ENCODE measurements at places on chromosomes 6 and 20. TPM values are rescaled to one million over a fixed set of nuclear protein-coding genes. Genes with fewer than 3 reads are reported as not detected.

TAAR6 gene
- not detected for total RNA-seq

STMND1 gene
- total RNA-seq = 0.22 TPM

KHDC1L gene
- not detected for total RNA-seq

OVOL2 gene
- total RNA-seq = 5.4 TPM

GRCh38 chr6:110654096-110654820, 161.0 kb downstream of the CDK19 start:
- no peak for DNase-seq

DNA sequence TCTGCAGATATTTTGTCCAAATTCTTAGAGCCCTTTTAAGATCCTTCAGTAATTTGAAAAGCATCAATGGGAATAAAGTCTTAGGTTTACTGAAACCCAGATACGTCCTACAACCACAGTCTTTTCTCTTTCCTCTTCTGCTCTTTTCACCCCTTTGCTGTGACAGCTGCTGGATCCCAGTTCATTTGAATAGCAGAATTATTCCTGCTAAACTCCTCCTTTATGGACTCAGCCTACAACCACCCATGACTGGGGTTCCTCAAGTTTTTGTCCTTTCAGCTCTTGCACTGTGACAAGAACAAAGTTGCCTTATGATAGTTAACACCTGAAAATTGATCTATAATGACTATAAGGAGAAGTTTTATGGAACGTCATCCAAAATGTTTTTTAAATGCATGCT, 237.5 kb downstream of the EYA4 start:
- no peak for DNase-seq

DNA sequence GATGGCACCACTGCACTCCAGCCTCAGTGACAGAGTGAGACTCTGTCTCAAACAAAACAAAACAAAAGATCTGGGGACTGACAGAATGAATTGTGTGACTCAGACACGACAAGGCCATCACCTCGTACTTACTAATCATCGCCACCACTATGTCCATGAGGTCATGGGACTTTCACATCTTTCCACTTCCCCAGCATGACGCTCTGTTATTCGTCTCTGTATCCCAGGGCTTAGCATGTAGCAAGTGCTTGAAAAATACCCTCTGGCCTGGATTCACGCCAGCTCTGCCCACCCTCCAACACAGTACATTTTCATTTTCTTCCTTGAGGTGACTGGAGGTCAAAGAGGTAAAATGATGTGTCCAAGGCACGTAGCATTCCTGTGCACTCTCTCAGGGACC, 27.8 kb downstream of the FGD2 start:
- DNase-seq = no peak

DNA sequence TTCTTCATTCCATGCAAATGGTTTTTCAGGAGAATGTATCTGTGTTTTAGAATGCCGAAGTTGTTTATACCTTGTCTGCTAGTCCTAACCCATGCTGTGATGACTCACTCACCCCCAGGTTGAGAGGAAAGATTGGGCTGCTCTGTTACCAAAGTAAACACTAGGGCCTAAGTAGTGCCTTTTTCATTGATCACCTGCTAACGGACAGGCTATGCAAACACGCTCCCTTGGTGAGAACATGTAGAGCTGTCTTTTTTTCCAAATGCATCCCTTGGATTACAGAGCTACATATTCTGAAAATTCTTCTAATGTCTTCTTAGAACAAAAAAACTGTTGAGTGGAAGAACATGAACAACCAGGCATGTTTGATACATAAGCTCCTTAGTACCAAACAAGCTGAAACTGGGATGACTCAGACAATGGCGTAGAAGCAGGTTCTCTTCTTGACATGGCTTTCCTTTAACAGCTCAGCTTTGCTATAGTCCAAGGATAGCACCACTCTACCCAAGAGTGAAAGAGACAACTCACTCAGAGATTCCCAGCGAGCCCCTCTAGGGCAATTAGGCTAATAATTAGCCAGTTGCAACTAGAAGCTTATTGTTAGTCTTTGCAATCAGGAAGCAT, 20.5 kb downstream of the PERP start:
- peak; percentile 21 for DNase-seq

GRCh38 chr6:138105880-138106664, 1.1 kb downstream of the PERP start:
- no peak for DNase-seq

DNA sequence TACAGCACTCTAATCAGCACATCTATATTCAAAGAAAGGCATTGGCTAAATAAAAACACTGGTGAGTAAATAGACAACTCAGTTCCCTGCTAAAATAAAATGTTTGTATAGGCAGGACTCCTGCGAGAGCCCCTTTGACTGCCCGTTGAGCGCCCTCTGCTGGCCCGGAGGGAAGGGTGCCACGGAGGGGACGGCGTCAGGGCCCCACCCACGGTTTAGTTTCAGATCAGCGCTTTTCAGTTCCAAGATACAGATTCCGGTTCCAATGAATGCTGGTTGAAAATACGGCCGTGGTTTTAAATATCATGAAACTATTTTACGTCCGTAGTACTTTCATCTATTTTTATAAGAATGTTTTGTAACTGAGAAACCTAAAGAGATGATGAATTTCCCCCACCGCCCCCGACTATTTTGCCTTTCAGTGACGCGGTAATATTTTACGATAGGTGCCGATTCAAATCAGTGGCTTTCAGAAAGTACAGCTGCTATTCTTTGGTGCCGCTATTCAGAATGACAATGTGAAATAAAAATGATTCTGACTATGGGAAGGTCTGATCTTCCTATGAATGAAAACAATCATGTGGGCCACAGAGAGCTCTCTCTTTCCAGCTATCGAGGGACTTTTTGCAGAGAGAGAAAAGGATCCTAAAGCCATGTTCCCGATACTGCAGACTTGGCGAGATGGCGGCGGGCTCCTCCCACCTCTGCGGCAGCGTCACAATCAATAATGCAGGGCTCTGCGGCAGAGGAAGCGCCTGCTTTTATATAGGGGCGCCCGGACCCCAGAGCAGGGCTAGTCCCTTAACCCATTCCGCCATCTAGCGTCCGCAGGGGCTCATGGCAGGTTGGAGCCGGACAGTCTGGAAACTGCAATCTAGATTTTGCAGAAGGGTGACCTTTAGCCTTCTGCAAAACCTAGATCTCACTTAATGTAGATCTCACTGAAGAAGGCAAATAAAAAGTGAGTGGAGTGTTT, 10.6 kb upstream of the CCN6 start:
- DNase-seq = peak; percentile 95

DNA sequence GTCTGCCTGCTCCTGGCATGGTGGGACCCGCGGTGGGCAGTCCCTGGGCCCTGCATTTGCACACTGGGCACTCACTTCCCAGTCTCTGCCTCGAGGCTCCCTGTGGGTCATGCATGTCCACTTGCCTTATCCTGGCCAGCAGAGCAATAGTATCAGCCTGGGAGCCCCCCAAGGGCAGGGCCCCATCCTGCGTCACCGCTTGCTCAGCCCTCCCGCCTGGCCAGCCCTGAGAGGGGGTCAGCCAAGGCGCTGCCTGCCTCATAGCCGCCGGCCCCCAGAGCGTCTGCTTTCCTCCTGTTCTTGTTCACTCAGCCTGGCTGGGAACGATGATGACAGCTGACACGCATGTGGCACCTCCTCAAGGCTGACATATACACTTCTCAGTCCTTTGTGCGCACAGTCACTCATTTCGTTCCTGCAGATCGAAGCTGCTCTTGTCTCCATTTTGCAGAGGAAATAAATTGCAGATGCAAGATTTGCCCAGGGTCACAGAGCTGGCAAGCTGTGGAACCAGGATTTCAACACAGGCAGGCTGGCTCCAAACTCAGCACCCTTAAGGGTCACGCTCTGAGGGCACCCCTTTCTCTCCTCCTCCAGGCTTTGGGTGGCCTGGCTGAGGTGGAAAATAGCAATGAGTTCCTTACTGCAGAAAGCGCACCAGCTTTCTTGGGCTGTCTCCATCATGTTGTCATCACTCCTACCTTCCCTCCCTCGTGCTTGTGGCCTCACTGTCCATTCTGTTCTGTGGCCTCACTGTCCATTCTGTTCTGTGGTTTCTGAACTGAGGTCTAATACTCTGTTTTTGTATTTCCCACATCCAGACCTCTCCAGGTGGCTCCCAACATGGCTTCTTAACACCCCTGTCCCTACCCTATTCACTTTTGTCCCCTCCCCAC, 17.2 kb downstream of the KCNK17 start:
- no peak for DNase-seq

GRCh38 chr20:52312132-52312729, 120.7 kb upstream of the ZFP64 start:
- DNase-seq = peak; percentile 27

DNA sequence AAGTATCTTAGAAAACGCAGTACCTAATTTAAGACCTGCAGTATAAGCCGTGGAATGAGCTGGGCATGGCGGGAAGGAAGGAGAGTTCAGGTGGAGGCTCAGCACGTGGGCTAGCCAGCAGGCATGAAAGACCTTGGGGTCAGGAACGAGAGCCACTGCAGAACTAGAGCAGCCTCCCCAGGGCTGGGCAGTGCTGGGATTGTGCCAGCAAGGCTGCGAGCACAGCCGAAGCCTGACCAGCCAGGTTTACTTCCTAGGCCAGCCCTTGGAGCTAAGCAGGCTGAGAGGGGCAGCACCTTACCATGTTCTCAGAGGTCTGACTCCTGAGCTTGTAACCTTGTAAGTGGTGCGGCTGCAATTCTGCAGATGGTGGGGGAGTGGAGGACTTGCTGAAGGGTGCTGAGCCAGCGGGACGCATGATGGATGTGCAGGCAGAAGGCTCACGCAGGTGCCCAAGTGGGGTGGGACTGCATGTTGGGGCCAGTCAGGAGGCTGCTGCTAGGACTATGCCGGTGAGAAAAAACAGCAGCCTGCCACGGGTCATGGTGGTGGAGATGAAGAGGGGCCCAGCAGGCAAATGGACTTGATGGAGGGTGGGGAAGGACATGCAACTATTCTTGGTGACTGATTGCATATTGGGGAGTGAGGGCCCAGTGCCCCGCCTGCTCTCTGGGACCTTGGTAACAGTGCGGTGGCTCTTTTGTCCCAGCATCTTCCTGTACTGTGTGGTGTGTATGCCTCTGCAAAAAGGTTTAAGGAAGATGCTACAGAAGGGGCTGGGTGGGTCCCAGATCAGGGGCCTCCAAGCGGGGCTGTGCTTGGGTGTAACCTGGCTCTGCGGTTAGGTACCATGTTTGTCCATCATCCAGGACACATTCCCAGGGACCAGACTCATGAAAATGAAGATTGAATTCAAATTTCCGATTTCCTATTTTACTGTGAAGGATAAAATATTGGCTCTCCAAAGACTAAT, 37.6 kb upstream of the IRF4 start:
- DNase-seq = no peak

DNA sequence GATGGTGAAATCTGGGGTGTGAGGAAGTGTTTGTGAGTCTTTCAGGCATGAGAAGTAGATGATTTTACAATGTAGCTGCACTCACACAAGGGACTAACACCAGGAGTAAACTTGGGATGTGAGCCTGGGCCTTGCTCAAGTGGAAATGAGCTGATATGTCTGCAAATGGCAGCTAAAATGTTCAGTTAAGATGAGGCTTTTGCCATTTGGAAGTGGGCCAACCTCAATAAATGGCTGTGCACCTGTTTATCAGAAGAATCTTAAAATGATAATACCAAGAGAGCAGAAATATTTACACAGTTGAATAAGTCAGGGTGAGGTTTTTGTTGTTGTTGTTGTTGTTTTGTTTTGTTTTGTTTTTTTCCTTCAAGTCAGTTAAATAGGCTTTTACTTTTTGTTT, 25.7 kb upstream of the KLHL31 start:
- DNase-seq = no peak

GRCh38 chr20:60238992-60239660, 280.9 kb downstream of the CDH26 start:
- no peak for DNase-seq

DNA sequence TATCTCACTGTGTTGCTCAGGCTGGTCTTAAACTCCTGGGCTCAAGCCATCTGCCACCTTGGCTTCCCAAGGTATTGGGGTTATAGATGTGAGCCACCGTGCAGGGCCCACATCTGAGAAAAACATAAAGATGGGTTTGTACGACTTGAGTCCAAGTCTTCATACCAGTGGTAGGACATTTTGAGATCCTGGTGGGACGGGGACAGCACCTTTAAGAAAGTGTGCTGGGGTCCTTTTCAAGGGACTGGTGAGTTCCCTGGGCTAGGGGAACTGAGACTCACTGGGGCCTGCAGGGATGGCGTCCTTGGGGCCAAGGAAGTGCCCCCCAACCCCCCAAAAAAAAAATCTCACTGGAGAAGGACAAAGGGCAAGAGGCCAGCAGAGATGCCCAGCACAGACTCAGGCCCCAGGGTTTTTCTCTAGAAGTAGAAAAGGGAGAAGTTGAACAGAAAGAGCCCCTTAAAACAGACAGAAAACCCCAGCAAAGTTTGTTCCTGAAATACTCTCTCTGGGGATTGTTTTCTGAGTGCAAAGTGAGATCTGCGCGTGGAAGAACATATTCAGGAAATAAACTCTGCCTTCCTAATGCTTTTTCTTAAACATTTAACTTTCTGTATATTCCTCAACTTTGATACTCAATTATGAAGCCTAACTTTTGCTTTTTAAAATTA, 10.7 kb downstream of the OSBPL2 start:
- DNase-seq = no peak

DNA sequence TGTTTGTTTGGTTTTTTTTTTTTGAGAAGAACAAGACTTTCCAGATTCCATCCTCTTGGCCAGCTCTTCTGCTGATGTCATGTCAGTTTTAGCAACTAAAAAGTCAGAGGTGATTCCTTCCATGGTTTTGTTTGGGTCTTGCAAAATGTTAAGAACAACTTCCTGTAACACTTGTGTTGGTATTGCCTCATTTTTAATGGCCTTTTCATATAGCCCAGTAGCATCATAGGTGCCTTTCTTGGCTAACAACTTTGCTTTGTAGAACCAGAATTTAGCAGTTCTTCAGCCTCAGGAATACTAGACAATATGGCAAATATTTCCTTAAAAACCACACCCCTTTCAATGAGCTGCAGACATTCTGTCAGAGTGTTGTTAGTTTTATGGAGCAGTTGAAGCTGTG, 99.5 kb upstream of the SIRPG start:
- DNase-seq = no peak

- no peak for DNase-seq
Observed at GRCh38 chr6:109961611-109962041, 16.5 kb upstream of the GPR6 start.

GRCh38 chr20:2408111-2408510, 27.4 kb downstream of the TGM6 start:
- no peak for DNase-seq

GRCh38 chr6:165983112-165984072, 184.3 kb downstream of the TBXT start:
- no peak for DNase-seq
